ENCODE measurements at places on chromosomes 1 and 21. TPM values are rescaled to one million over a fixed set of nuclear protein-coding genes. Genes with fewer than 3 reads are reported as not detected.

TAF12 gene
- 18.4 TPM for total RNA-seq

TNFRSF14 gene
- total RNA-seq = 13.3 TPM

POLR3GL gene
- total RNA-seq = 24.2 TPM

HSD11B1 gene
- total RNA-seq = 0.54 TPM

RIMS3 gene
- total RNA-seq = not detected

RGS1 gene
- total RNA-seq = not detected

NKAIN1 gene
- not detected for total RNA-seq

CFH gene
- total RNA-seq = 22.7 TPM

EIF4G3 gene
- total RNA-seq = 43.1 TPM

TFF1 gene
- not detected for total RNA-seq

GABRD gene
- not detected for total RNA-seq

SPRR1A gene
- total RNA-seq = not detected

SRGAP2B gene
- total RNA-seq = 16.1 TPM

IL19 gene
- not detected for total RNA-seq

DNA sequence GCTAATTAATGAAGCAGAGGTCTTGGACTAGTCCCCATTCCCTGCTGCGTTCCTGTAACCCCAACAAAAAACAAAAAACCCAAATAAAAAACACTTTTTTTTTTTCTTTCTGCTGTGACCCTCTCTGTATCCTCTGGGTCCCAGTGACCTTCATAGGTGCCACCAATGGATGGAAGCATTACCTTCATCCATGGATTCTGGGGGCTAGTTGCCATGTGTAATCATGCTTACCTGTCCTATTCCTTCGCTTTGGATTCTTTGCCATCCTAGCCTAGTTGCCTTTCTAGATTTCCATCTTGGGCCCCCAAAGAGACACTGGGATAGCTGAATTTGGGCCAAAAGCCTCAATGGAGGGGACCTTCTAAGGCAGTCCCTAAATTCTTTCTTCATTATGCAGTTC is 1208.7 kb downstream of the BRINP3 start:
- DNase-seq = no peak

- DNase-seq = peak; percentile 69
These were observed 211.6 kb downstream of the LMX1A start for GRCh38 chr1:165144757-165145397.

- DNase-seq = no peak
These were observed 47.7 kb downstream of the FCRL5 start for GRCh38 chr1:157504646-157505045.

DNA sequence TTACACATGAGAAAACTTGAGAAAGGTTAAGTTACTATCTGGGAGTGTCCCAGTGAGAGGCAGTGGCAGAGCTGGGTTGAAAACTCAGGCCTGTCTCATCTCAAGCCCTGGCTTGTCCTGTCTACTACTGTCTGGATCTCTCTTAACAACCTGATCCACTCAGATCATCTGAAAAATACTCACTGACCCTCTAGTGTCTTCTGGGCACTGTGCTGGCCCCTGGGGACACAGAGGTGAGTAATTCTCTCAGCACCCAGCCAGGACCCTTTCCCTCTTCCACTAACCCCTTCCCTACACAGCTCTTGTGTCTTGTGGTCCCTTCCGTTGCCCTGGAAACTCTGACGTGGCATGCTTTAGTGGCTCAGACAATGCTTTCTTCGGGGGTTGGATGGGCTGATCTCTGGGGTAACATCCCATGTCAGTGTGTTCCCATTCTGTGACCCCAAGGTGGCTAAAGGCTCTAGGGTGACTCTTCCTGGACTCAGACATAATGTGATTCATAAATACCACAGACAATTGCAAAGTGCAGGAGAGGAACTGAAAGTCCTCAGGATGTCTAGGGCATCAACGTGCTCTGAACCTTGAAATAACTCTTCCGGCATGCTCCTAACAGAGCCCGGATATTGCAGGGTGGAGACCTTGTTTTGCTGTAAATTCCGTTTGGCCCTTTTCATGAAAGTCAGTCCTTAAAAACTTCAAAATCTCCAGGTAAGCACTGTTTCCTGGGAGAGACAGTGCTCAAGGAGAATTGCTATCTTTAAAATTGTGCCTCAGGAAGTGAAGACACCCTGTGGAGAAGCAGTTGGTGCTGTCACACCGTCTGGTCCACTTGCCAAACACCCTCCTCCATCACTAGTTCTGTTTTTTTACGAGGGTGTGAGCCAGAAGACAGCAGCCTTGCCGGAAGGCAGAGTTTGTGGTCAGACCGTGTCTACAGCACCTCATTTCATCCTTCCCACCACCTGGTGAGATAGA is 4.0 kb downstream of the SHISAL2A start:
- no peak for DNase-seq

GRCh38 chr21:36377391-36377842 is 7.8 kb upstream of the CHAF1B start:
- DNase-seq = no peak

- peak; percentile 23 for DNase-seq
These were observed 1.2 kb upstream of the WNT3A start for GRCh38 chr1:228005511-228006033.

DNA sequence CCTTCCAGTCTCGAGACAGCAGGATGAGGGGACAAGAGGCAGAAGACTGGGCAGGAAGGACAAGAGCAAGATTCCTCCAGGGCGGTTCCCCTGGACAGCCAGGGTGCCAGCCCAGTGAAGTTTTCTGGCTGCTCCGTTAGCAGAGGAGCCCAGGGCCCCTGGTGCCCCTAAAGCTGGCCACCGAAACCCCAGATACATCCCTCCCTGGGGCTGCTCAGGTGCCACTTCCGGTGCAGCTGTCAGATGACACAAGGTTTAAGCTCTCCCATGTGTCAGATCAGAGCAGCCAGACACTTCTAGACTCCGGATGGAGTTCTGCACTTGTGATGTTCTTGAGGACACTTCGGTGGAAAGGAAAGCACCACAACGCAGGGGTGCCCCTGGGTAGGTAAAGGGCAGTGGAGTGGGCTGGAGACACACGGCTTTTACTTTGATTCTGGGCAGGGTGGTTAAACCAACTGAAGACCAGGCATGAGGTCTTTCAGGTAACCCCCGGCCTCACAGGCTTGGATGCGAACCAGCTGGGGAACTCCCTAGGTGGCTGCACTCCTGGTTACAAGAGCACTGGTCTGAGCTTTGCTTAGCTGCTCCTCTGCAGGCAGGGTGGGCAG is 85.7 kb downstream of the ITPKB start:
- DNase-seq = no peak

- DNase-seq = peak; percentile 58
These were observed 2.8 kb upstream of the RGS5 start for GRCh38 chr1:163205513-163205912.

DNA sequence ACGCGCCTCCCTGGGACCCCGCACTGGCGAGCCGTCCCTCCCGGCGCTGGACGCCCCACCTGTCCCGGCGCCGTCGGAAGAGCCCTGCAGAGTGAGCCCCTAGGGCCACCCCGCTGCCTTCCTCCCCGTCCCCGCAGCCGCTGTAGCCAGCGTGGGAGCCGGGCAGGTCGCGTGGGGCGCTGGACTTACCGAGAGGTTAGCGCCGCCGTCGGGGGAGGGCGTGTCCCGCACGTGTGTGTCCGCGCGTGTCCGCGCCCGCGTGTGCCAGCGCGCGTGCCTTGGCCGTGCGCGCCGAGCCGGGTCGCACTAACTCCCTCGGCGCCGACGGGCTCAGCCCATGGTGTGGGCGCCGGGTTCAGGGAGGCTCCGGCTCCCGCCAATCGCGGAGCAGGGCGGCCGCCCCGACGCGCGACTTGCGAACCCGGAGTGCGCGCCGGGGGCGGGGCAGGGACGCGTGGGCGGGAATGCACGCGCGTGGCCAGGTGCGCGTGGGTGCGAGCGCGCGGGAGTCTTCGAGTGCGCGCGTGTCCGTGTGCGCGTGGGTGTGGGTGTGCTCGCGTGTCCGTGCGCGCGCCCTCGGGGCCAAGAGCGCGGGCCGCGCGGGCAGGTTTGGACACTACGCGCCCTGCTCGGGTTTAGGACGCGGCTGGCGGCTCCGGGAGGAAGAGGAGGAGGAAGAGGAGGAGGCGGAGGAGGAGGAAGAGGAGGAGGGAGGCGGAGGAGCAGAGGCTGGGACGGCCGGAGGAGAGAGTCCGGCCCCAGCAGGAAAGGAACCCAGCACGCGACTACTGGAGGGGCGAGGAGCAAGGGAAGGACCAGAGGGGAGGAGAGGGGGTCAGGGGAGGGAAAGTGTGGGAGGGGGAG is 145.2 kb upstream of the ETS2 start:
- DNase-seq = peak; percentile 48

DNA sequence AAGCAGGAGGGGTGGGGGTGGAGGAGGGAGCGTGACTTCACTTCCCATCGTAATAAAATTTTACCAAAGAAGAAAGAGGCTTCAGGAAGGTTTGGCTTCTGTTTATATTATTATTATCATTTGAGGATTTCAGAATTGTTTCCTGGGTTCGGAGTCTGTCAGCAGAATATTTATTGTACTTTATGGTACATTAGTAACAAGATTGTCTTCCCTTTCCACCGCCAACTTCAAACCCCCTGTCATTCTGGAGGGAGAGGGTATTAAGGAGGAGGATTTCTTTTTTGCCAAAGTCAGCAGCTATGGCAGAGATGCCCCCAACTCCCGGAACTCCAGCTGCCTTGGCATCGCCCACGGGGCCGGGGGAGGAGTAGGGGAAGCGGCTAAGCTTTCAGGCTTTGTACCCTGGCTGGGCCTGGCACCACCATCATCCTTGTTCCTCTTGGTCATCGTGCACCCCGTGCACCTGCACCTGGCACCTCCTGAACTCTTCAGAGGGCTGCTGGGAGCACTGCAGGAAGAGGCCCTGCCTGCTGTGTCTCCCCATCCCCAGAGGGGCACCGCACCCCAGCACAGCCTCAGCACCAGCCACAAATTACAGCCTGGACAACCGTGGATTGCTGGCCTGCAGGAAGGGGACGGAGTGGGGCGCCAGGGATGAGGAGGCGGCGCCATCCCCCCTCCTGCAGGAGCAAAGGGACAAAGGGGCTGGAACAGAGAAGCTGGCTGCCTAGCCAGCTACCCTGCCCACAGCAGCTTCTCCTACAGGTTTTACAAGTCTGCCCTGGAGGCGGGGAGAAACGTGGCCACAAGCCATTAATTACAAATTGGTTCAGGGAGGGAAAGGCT is 24.0 kb upstream of the PAX7 start:
- DNase-seq = no peak

DNA sequence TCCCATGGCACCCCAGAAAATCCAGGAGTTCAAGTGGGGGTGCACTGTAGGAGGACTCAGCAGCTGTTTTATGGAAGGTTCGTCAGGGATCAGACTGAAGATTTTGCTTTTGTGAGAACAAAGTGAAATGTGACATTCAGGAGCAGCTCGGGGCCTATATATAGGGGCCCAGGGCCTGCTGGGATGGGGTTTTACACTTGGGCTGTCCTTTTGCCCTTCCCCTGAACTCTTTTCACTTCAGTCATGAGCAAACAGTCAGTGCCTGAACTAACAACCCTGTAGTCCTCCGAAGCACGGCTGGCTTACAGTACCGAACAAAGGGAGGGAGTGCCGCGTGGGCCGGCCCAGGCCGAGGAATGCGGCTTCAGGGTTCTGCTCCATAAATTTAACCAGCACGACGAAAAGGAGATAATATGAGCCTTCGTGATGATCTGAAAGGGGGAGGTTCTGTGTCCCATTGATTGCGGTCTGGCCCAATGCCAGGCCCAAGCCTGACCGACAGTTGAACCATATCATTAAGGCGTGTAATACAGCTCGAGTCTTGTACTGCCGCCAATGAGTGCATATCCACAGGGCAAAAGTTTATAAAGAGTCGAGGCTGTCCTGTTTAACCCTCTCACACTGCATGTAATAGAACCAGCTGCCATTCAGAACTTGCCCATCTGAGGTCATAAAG is 139.9 kb downstream of the DHRS3 start:
- DNase-seq = peak; percentile 93

- peak; percentile 70 for DNase-seq
These were observed 597 bp downstream of the PKN2 start for GRCh38 chr1:88684482-88685258.

- DNase-seq = peak; percentile 36
These were observed 25.7 kb upstream of the PEX10 start for GRCh38 chr1:2438038-2438437.

- DNase-seq = peak; percentile 61
These were observed 29.5 kb downstream of the AK4 start for GRCh38 chr1:65177457-65177856.

GRCh38 chr1:107941531-107941930 is 23.4 kb downstream of the VAV3 start:
- DNase-seq = no peak

GRCh38 chr1:94966033-94966432 is 39.1 kb upstream of the CNN3 start:
- DNase-seq = no peak

- no peak for DNase-seq
These were observed 567.5 kb downstream of the PLA2G4A start for GRCh38 chr1:187396226-187396625.

GRCh38 chr1:229886636-229887035 is 180.4 kb upstream of the GALNT2 start:
- DNase-seq = no peak

DNA sequence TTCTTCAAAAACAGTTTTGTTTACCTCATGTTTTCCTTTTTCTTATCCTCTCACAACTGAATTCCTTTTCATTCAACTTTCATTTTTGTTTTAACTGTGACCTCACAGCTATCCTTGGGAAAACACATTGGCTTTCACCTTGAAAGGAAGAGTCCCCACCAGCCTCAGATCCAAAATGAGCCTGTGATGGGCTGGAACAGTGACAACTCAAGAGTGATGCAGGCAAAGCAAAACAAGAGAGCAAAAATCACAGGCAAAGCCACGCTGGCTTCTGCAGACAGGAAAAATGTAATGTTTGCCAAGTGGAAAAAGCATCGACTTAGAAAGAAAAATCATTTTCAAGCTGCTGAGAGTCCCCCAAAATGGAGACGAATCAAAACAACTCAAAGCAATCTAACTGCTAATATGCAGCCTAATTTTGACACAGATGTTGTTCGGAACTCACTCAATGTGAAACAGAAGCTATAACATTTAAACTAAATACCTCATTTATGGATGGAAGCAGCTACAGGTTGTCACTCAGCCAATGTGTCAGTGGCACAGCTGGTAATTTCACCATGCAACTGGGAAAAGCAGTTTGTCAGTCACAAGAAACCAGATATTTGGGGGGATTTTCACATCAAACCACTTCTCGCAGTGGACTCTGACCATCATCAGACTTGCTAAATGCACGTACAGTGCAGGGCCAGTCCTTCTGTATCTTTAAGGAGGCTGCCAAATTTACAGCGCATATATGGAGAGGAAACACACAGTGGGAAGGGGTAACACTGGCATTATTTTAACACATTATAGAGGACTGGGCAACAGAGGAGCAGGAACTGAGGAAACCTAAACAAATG is 50.7 kb downstream of the ALG14 start:
- DNase-seq = peak; percentile 36

- DNase-seq = no peak
These were observed 44.7 kb downstream of the ABCG1 start for GRCh38 chr21:42263591-42264131.

- peak; percentile 20 for DNase-seq
These were observed 153.0 kb downstream of the KCTD3 start for GRCh38 chr1:215720126-215720525.
